Endothelial cell of umbilical vein (primary cell): ENCODE measurements at places on chromosomes 11 and 22.

DNA sequence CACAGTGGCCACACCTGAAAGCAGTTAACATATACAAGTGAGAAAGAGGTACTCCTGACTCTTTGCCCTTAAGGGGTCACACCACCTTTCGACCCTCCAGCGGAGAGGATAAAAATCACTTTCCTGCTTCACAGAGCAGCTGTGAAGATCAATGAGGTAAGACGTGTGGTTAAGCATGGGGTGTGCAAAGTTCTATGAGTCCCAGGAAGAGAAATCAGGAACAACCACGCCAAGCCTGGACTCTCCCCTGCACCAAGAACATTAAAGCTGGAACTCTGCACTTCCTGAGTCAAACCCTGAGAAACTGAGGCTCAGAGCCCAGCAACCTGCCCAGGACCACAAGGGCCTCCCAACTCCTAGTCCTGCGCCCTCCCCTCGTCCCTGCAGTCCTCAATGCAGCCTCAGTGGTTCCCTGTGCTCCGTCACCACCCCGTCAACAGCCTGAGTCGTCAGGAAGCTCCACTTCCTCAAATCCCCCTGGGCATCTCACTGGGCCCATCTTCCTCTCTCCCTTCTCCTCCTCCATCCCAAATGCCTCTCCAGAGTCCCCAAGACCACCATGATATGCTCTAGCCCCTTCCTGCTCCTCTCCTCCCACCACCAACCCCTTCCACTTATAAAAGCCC, 17.7 kb downstream of the TNKS1BP1 start:
- DNase-seq: no peak

DNA sequence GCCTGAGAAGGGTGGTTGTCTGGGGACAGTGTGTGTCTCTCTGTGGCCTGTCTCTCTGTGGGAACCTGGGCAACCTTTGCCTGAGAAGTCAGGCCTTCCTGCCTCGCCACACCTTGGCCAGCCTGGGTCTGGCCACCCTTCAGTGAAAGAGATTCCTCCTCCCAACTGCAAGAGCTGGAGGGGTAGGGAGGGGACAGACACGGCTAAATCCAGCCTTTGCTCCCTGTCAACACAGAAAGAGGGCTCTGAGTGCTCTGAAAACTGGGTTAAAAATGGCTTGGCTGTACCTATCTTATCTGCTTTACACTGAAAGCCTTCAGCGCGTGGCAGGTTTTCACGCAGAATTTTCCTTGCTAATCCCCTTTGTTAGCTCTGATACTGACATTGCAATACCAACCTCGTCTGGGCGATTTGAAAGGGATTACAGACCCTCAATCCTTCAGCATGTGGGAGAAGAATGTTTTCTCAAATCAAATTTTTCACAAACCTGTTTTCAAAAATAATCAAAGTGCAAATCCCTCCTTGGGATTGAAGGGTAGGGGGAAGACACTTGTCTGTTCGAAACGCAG, 163.7 kb downstream of the DSCAML1 start:
- no peak for DNase-seq

DNA sequence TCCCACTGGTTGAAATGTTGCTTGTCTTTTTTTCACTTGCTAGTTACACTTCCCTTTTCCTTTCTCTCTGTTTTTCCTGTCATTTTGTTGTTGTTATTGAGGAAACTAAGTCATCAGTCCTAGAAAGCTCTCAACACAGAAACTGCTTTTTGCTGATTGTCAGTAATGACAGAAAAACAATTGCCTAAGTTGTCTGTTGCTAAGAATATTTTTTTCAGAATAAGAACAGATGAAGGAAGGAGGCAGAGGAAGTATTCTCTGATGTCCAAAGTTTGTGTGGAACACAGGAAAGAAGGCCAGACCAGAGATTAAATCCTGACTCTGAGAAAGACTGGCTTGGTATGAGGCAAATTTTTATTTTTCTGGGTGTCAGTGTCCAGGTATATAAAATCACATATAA, 163.3 kb downstream of the CASP12 start:
- DNase-seq: peak; percentile 43

GRCh38 chr11:116311206-116311605, 461.6 kb downstream of the BUD13 start:
- DNase-seq: no peak

- DNase-seq: no peak
These were observed 24.2 kb upstream of the YAP1 start for GRCh38 chr11:102085864-102086551.

DNA sequence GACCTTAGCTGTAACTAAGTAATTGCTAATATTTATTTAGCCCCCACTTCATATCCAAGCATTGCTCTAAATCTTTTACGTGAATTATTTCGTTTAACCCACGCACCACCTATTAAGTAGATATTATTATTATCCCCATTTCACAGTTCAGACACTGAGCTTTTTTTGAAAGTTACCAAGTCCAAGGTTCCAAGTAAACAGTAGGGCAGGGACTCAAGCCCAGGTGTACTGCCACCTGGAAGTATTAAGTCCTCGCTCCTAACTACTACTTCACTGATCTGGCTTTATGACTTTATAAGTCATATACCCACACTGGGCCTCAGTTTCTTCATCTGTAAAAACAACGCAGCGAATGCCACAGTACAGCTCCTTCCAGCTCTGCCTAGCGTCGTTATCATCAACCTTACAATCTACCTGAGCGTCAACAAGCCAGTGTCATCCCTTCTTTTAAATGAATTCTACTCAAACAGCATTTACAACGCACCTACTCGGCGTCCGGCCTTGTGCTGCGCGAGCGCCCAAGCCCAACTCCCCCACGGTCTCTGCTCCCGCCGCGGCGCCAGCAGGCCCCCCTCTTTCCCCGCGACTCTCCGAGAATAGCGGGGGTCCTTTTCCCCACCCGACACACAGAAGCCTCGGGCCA, 624 bp downstream of the TMEM41B start:
- peak; percentile 59 for DNase-seq

DNA sequence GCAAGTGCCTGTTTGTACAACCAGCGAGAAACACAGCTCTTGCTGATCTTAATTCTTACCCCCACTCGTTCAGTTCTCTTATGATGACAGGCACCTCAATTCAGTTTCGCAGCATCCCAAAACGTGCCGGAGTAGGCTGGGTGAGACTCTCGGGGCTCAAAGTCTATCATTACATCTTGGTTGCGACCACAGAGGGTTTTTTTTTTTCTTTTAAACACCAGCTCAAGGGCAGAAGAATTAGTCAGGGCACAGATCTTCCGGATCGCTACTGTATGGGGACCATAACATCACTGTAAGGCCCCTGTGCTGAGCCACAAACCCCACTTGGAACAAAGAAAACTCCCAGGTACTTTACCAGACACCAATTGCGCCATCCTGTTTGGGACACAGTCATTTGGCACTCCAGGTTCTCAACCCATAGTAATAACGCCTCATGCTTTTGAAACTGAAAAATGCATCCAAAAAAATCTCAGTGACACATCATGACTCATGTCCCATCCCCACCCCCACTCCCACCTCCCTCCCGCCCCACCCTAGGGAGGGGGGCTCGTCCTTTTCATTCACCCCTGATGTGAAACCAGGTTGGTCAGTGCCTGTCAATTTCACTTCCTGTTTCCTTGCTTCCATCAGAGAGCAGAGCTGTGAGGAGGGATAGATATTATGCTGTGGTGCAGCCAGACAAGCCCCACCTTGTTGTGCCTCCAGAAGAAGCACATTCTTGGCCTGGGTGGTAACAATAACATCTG, 41.0 kb upstream of the CD5 start:
- DNase-seq: no peak

DNA sequence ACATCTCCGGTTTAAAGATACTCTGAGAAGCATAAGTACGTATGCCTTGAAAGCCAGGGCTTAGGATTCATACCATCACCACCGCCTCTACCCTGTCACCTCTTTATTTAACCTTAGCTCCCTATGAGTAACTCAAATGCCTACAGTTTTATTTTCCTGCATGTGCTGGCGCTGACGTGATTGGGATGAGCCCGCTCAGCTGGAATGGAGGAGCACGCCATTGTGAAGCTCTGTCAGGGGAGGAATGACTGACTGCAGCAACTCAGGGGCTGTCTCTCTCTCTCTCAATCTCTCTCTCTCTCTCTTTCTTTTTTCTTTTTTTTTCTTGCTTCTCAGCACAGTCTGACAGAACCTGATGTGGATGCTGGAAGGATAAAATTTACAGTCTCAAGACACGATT, 12.4 kb downstream of the CAVIN3 start:
- no peak for DNase-seq

DNA sequence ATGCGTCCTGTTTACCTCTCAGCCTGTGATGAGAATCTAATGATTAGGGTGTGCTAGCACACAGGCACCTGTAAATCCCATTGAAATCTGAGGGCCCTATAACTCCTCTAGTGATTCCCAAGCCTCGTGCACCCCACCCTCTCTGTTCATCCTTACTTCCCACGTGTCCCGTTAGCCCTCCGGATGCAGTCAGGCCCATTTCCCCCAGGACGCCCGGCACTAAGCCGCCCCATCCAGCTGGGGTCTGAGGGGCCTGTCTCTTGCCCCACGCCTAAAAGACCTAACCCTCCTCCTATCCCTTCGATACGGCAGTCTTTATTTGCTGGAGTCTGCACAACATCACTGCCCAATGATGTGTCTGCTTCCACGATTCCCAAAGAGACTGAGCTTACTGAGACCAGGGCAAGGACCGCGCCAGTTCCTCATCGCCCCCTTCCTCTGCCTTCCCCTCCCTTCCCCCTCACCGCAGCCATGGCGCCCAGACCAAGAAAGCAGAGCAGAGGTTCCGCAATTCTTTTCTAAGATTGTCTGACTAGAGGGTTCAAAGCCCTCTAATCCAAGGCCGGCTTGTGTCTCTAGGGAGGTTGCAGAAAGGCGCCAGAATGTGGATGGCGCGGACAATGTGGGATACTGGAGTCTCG, 1.1 kb upstream of the FADS2 start:
- DNase-seq: no peak

- no peak for DNase-seq
These were observed 4.4 kb downstream of the NCAM1 start for GRCh38 chr11:112965656-112966055.

GRCh38 chr11:62061356-62062222, 62.2 kb upstream of the INCENP start:
- DNase-seq: no peak

DNA sequence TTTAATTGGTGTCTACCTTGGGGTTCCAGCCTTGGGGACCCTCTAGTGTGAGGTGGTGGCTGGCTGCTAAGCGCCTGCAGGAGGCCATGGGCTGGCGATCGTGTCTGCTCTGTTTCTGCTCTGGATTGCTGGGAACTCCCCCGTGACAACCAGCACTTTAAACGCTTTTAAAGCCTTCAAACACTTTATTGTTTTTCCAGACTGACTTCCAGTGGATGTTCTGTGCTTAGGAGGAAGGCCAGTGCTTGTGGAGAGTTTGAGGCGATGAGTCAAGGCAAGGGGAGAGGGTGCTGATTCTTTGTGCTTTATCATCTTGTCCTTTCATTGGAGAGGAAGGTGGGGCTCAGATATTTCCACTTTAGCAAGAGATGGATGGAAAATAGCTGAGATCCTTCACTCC, 81.6 kb downstream of the FLI1 start:
- DNase-seq: peak; percentile 23

GRCh38 chr11:8688414-8689362, 6.1 kb downstream of the RPL27A start:
- peak; percentile 93 for DNase-seq
